ENCODE measurements at places on chromosomes 5 and 9.

- no peaks in the 10 kb centered on the region for H3K27me3 ChIP-seq
- H3K27ac ChIP-seq, result no peak overlapping the region
- no peak overlapping the region for H3K4me3 ChIP-seq
- H3K4me1 ChIP-seq, result peaks cover 6% of the 10 kb centered on the region
Observed at GRCh38 chr5:54249210-54250028, 61.0 kb downstream of the ARL15 start.

DNA sequence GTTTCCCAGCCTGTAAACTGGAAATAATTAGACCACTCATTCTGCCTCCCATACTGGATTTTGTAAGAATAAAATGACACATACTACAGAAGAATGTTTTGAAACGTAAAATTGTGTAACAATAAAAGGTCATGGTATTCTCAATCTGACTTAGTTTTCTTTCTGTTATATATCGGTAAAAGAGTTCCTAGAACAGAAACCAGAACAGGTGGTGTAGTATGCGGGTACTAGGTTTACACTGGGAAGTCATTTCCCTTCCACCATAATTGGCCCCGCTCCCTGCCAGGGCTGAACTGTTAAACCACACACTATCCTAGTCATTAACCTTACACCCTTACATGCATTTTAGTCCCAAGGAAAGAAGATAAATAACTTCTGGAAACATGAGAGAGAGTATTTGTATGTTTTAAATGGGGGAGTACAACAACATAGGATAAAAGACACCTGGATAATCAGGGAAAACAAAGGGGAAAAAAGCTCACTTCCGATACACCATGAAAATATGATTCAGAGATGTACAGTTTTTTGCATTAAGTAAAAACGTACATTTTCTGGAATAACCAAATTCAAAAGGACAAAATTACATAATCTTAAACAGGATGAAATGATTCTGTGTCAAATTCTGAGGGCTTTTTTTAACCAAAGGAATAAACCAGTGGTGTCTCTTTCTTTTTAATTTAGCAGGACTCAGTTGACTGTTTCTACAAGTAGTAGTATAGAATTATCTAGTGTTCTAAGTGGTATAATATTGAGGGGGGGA, 199.7 kb downstream of the GLIS3 start:
- no peaks in the 10 kb centered on the region for H3K4me1 ChIP-seq
- DNase-seq, result no peak
- peaks cover 53% of the 10 kb centered on the region for H3K27me3 ChIP-seq
- no peak overlapping the region for H3K4me3 ChIP-seq

- peaks cover 83% of the 10 kb centered on the region for H3K36me3 ChIP-seq
- H3K4me1 ChIP-seq, result peaks cover 11% of the 10 kb centered on the region
- H3K4me3 ChIP-seq, result no peak overlapping the region
- no peaks in the 10 kb centered on the region for H3K27me3 ChIP-seq
Observed at GRCh38 chr5:134620634-134621033, 12.0 kb downstream of the SAR1B start.

DNA sequence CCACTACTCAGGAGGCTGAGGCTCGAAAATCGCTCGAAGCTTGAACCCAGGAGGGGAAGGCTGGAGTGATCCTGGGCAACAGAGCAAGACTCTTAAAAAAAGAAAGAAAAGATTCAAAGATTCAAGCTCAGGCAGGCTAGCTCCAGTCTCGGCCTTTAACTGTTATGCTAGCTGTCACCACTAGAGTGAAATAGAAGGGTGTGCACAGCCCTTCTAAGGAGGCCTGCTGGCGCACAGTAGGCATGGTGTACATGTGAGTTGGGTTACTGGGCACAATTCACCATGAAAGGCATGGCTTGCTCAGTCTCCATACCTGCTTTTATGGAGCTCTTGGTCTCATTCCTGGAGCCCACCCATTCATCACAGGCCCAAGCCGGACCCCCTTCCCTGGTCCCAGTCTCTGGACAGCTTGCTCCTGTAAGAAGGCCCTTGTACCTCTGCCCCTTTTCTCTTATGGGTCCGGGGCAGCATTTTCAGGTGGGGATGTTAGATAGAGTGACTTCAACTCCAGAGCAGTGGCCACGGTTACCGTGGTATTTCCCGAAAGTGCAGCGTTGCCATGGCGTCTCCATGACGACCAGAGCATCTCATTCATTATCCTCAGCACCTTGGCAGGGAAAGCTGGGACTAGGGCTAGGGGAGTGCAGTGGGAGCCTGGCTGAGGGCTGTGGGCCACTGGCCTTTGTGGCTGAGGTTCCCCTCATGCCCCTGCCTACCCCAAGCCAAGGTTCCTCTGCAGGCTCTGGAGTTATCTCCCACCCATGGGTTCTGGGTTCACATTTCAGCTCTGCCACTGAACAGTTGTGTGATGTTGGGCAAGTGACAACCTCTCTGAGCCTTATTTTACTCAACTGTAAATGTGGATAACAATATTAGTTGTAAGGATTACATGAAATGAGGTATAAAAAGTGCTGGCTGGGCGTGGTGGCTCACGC, 5.7 kb downstream of the NDST1 start:
- no peaks in the 10 kb centered on the region for H3K36me3 ChIP-seq
- H3K4me3 ChIP-seq, result no peak overlapping the region
- H3K27me3 ChIP-seq, result no peaks in the 10 kb centered on the region
- H3K4me1 ChIP-seq, result no peaks in the 10 kb centered on the region
- no peak for DNase-seq

GRCh38 chr5:130462516-130462915, 558.3 kb downstream of the CHSY3 start:
- H3K27me3 ChIP-seq, result no peaks in the 10 kb centered on the region
- H3K4me3 ChIP-seq, result no peak overlapping the region
- H3K4me1 ChIP-seq, result no peaks in the 10 kb centered on the region

- H3K36me3 ChIP-seq, result no peaks in the 10 kb centered on the region
- no peak for DNase-seq
- no peak overlapping the region for H3K4me3 ChIP-seq
- H3K4me1 ChIP-seq, result peaks cover 4% of the 10 kb centered on the region
Observed at GRCh38 chr5:14551211-14551610, 30.4 kb upstream of the OTULINL start.

GRCh38 chr9:16871336-16872151, 1.1 kb upstream of the BNC2 start:
- DNase-seq, result peak; percentile 10
- H3K4me1 ChIP-seq, result no peaks in the 10 kb centered on the region
- H3K27ac ChIP-seq, result no peak overlapping the region
- peaks cover 3% of the 10 kb centered on the region for H3K36me3 ChIP-seq
- H3K27me3 ChIP-seq, result no peaks in the 10 kb centered on the region
- H3K4me3 ChIP-seq, result peak overlapping the region; percentile 74

- peaks cover 20% of the 10 kb centered on the region for H3K27me3 ChIP-seq
- H3K27ac ChIP-seq, result no peak overlapping the region
- no peak for DNase-seq
- no peak overlapping the region for H3K4me3 ChIP-seq
- peaks cover 4% of the 10 kb centered on the region for H3K36me3 ChIP-seq
- H3K4me1 ChIP-seq, result no peaks in the 10 kb centered on the region
Observed at GRCh38 chr5:176883700-176884570, 15.2 kb downstream of the HK3 start.

GRCh38 chr5:151772029-151772845, 483 bp downstream of the G3BP1 start:
- H3K4me3 ChIP-seq, result no peak overlapping the region
- DNase-seq, result peak; percentile 47
- H3K36me3 ChIP-seq, result peaks cover 36% of the 10 kb centered on the region

DNA sequence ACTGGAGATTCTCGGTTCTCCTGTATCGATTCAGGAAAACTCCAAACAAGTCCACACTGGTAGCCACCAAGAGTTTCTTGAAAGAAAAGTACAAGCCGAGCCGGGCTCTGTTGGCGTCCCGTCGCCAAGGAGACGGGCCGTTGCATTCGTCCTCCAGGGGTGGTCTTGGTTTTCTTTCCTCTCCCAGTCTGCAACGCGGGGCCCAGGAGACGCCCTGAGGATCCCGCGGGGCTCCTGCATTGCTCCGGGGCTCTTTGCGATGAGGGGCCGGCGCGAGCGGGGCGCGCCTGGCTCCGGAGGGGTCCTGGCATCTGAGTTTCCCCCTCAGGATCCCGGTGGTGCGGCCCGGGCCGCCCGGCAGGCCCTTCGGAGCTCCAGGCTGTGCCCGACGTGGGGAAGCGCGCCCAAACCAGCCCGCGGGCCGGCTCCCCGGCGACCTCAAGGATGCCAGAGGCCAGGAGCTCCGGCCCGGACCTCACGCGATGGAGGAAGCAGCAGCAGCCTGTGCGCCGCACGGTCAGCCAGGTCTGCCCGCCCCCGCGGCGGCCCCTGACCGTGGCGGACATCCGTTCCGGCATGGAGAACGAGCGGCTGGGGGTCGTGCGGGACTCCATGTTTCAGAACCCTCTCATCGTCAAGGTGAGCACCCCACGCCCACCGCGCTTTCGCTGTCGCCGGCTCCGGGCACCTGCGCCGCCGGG, at the start of gene CFAP77:
TSS of gene CFAP77 (plus strand) at position 384 of the 701 bp plus-strand sequence. CDS start at position 445, 61 bp downstream.
- H3K4me3 ChIP-seq, result peak within 1 kb of the TSS; percentile 78
- no peak for DNase-seq
- H3K4me1 ChIP-seq, result peaks cover 26% of the 10 kb centered on the region
- H3K36me3 ChIP-seq, result peaks cover 15% of the 10 kb centered on the region
- H3K27ac ChIP-seq, result no peak within 1 kb of the TSS

DNA sequence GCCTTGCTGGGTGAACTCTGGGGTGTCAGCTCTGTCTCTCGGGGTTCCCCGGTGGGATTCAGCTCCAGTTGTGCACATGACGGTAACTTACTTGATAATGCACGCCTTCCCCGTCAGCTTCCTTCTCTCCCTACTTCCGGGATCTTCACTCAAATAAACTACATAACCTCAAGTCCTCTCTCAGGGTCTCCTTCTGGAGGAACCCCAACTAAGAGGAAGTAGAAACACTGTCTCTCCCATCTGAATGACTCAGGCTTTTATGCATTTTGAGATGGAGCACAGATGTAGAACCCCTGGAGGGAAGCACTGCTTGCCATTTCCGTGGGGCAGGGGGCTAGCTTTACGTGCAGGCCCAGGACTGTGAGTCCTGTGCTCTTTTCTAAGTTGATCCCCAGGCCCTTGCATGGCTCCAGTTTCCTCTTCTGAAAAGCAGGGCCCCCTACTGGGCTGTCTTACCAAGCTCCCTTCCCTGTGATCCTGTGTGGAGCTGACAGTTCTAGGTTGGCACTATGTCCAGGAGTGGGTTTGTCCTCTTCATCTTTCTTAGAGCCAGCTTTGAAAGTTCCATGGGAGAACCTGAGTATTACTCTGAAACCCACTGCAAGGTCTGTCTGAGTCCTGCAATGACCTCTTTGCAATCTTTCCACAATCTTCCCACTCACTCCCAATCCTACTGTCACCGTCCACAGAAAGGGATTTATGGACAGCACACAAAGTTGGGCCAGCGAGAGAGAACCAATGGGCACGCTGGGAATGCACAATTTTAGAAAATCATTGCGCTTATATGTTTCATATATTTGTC, 17.7 kb downstream of the S1PR3 start:
- peaks cover 50% of the 10 kb centered on the region for H3K27me3 ChIP-seq
- no peak overlapping the region for H3K4me3 ChIP-seq
- DNase-seq, result no peak
- no peaks in the 10 kb centered on the region for H3K36me3 ChIP-seq
- no peaks in the 10 kb centered on the region for H3K4me1 ChIP-seq

GRCh38 chr5:82283893-82284292, 5.7 kb upstream of the RPS23 start:
- DNase-seq, result no peak
- no peaks in the 10 kb centered on the region for H3K27me3 ChIP-seq
- no peaks in the 10 kb centered on the region for H3K4me1 ChIP-seq
- peaks cover 7% of the 10 kb centered on the region for H3K36me3 ChIP-seq

DNA sequence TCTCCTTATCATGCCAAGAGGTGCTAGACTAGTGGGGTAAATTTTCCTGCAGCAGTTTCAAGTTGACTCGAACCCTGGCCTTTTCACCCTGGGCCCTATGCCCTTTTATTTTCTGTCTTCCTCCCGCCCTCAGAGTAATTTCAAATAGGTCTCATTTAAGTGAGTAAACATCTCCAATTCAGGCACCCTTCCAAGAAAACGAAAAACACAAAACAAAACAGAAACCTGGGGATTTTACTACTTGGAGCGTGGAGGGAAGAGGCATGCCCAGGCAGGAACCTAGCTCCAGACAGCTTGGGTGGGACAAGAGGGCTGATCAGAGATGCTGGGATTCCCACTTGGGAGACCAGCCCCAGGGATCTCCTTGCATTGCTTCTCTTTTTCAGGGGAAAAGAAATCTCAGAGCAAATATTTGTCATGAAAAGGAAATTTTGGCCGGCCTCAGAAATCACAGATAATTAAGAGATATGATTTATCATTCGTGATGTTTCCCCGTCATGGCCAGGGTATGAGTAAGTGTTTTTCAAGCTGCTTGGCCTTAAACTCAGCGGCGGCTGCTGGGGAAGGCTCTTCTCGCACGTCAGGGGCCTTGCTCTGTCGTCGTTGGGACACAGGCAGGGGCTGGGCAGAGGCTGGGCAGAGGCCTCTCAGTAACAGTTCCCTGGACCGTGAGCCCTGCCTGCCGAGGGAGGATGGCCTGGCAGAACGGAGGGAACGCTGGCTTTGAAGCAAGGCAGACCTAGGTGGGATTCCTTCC, 248.6 kb upstream of the KLF4 start:
- H3K27me3 ChIP-seq, result no peaks in the 10 kb centered on the region
- no peak overlapping the region for H3K27ac ChIP-seq
- no peak overlapping the region for H3K4me3 ChIP-seq
- DNase-seq, result no peak
- H3K36me3 ChIP-seq, result no peaks in the 10 kb centered on the region
- no peaks in the 10 kb centered on the region for H3K4me1 ChIP-seq

GRCh38 chr5:133845271-133845670, 123.2 kb downstream of the C5orf15 start:
- no peak overlapping the region for H3K27ac ChIP-seq
- H3K4me3 ChIP-seq, result no peak overlapping the region
- no peak for DNase-seq
- no peaks in the 10 kb centered on the region for H3K36me3 ChIP-seq
- peaks cover 4% of the 10 kb centered on the region for H3K4me1 ChIP-seq

DNA sequence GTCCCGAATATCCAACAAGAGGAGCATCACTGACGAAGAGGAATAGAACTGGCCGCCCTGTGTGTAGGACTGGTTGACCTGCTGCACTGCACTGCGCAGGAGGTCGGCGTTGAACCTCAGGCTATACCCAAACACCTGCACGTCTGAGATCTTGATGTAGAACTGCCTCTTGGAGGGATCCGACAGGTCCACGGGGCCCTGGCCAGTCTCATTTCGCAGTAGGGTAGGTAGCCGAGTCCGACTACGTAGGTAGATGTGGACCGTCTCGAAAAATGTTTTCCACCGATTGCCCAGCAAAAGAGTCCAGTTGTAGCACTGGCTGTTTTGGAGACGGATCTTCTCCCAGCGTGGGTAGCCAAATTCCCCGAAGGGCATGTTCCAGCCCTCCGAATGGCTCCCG, 202.0 kb downstream of the BRINP1 start:
- H3K36me3 ChIP-seq, result no peaks in the 10 kb centered on the region
- no peak for DNase-seq
- no peaks in the 10 kb centered on the region for H3K27me3 ChIP-seq
- H3K4me3 ChIP-seq, result no peak overlapping the region
